Skin of body (tissue), 3 donors: ENCODE measurements at places on chromosomes 5 and 9.

DNA sequence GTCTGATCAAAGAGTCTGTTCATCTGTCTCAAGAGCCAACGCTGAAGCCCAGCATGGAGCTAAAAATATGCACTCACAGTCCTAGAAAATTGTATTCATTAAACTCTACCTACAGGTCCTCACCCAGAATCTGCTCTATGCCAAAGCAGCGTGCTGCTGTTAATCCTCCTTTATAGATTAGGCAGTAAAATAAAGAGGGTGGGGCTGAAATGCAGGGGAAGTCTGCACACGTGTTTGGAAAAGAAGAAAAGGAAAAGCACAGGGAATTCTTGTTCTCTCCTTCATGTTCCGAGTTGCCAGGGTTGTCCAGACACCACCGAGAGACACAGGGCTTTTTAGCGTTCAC, 121.4 kb upstream of the TMEM161B start:
- DNase-seq, result no peak

DNA sequence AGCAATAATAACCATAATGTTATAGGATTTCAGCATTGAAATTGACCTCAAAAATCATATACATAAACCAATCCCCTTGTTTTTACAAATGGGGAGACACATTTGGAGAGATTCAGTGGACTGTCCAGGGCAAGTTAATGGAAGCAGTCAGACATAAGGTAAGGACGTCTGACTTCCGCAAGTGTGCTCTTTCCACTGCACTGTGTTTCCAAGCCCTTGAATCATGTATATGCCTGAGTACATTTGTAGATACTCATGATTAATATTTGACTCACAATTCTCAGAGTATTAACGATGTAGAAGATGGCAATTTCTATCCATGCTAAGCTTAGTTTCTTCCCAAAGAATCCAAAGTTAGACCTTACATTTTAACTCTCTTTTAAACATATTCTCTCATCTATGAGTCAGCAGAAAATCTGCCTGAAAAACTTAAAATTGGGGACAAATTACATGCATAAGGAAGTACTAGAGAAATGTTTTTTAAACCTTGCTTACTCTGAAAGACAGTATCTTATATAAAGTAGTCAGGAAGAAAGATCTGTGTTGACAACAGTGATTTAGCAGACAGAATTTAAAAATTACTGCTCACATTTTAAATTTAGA, 165.3 kb downstream of the NFIB start:
- DNase-seq, result no peak

DNA sequence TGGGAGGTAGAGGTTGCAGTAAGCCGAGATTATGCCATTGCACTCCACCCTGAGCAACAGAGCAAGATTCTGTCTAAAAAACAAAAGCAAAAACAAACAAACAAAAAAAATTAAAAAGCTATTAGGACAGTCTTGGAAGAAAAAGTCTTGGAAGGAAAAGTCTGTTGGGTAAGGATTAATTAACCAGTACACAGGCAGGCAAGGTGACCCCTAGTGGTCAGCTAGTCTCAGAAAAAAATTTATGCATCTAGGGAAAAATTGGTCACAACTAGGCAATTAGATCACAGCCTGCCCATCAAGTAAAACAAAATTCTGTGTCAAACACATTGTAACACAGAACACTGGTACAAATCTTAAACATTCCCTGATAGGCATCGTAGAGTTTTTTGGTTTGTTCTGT, 6.7 kb upstream of the ANKRD18B start:
- no peak for DNase-seq

DNA sequence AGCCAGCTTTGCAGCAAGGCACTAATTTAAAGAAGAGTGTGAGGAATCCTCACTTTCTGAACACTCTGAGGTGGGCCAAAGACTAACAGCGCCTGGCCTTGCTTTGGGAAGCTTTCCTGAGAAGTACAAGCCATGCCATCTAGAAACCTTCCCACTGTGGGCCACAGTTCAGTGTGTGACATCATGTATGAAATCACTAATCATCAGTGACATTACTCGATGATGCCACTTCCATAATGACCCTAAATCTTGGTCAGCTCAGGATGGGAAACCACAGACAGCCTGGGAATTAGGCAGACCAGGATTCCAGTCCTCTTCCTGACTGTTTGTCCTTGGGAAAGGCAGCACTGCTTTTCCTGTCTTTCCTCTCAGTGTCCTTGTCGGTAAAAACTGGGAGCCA, 54.2 kb upstream of the HSPA9 start:
- no peak for DNase-seq

GRCh38 chr9:128551657-128552152, 682 bp upstream of the SPTAN1 start:
- DNase-seq, result no peak

DNA sequence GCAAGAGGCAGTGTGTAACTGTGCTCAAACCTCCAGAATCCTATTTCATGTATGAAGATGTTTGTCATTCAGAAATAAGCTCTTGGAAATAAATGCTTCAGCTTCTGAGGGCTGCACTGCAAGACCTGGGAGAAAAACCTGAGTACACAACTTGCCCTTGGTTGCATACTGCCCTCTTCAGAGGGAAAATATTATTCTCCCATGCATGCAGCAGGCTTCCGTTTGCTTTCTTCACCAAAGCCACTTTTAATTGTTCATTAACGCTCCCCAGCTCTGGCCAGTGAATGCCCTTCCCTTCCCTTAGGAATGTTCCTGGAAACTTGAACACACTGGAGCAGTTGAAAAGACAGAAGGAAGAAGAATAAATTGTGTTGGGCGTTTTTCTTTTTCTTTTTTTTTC, 2.5 kb upstream of the WHRN start:
- no peak for DNase-seq

- DNase-seq, result no peak
These were observed 439.0 kb downstream of the ENC1 start for GRCh38 chr5:74201334-74202081.

GRCh38 chr9:86766912-86767311, 180.4 kb downstream of the GAS1 start:
- DNase-seq, result no peak
